Activated CD4-positive, alpha-beta T cell treated with anti-CD3 and anti-CD28 coated beads, Interleukin-2, amount 10 ng/mL, durations not matched to agents 24 days and 14 days (primary cell): ENCODE measurements at places on chromosomes 2 and 18.

DNA sequence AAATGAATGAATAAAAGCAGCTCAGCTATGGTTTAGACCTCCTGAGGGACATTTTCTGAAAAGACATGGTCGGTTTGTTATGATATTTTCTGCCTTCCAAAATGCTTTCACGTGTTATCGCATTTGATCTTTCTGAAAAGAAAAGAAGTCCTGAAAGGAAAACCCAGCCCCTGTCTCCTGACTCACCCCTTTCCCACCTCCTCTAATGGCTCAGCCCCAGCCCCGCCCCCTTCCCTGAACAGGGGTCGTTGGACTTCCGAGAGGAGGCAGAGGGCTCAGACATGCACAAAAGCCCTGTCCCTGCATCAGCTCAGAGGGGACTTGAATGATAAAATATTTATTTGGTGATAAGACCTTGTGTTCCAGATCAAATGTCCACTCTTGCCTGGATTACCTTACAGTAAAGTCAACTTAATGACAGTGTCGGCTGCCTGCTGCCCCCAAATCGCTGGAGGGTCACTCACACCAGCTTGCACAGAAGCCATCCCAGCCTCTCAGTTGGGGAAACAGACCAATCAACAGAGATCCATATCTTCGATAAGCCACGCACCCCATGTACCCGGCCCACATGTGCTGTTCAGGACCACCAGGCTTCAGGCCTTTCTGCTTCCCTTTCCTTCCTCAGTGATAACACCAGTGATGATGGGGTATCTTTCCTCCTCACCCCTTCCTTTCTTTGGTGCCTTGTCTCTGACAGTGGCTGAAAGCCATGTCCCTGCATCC is 69.6 kb downstream of the CLHC1 start:
- no peak overlapping the region for H3K27ac ChIP-seq
- no peaks in the 10 kb centered on the region for H3K27me3 ChIP-seq
- DNase-seq: no peak
- peaks cover 3% of the 10 kb centered on the region for H3K4me1 ChIP-seq

DNA sequence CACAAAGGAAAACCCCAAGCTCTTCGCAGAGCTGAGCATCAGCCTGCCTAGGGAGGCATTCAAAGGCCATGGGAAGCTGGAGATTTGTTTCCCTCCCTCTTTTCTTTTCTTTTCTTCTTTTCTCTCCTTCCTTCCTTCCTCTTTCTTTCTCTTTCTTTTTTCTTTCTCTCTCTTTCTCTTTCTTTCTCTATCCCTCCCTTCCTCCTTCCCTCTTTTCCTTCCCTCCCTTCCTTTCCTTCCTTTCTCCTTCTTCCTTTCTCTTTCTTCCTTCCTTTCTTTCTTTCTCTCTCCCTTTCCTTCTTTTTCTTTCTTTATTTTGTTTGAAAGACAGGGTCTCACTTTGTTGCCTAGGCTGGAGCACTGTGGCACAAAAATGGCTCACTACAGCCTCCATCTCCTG is 168.4 kb upstream of the ARL4C start:
- no peak overlapping the region for H3K4me3 ChIP-seq
- no peak overlapping the region for H3K27ac ChIP-seq
- no peaks in the 10 kb centered on the region for H3K27me3 ChIP-seq
- H3K4me1 ChIP-seq: no peaks in the 10 kb centered on the region
- no peaks in the 10 kb centered on the region for H3K36me3 ChIP-seq

DNA sequence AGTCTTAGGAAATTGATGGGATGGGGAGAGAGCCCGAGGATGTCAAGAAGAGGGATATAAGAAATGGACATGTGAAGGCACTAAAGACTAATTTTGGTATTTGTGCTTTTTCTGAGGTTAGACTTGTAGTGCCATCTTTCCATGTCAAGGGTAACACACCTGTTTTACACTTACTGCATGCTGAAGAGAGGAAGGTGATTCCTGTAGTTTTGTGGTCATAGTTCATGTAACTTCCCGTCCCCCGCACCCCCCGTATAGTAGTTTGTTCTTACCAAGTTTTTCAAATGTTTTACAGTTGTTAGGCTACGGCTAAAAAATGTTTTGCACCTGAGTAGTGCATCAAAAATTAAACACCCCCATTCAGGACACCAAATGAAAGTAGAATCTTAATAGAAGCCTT is 73.8 kb downstream of the CLIP4 start:
- H3K36me3 ChIP-seq: peaks cover 11% of the 10 kb centered on the region
- no peak for DNase-seq
- H3K4me3 ChIP-seq: no peak overlapping the region
- H3K27me3 ChIP-seq: no peaks in the 10 kb centered on the region
- no peaks in the 10 kb centered on the region for H3K4me1 ChIP-seq

GRCh38 chr2:192288295-192288694 is 93.6 kb upstream of the TMEFF2 start:
- no peaks in the 10 kb centered on the region for H3K27me3 ChIP-seq
- no peaks in the 10 kb centered on the region for H3K36me3 ChIP-seq
- no peak overlapping the region for H3K4me3 ChIP-seq
- H3K27ac ChIP-seq: no peak overlapping the region

- no peaks in the 10 kb centered on the region for H3K27me3 ChIP-seq
- H3K4me1 ChIP-seq: peaks cover 6% of the 10 kb centered on the region
- H3K36me3 ChIP-seq: peaks cover 11% of the 10 kb centered on the region
- peak overlapping the region; percentile 43 for H3K27ac ChIP-seq
Measured at GRCh38 chr2:230569298-230569697, 143.3 kb upstream of the CAB39 start.

- DNase-seq: no peak
- H3K27ac ChIP-seq: no peak overlapping the region
- H3K4me1 ChIP-seq: no peaks in the 10 kb centered on the region
- H3K4me3 ChIP-seq: no peak overlapping the region
Measured at GRCh38 chr2:6452702-6453481, 412.8 kb downstream of the CMPK2 start.

GRCh38 chr2:217331523-217332416 is 471.9 kb upstream of the TNP1 start:
- no peak for DNase-seq
- H3K4me1 ChIP-seq: no peaks in the 10 kb centered on the region
- H3K27me3 ChIP-seq: no peaks in the 10 kb centered on the region
- no peaks in the 10 kb centered on the region for H3K36me3 ChIP-seq

DNA sequence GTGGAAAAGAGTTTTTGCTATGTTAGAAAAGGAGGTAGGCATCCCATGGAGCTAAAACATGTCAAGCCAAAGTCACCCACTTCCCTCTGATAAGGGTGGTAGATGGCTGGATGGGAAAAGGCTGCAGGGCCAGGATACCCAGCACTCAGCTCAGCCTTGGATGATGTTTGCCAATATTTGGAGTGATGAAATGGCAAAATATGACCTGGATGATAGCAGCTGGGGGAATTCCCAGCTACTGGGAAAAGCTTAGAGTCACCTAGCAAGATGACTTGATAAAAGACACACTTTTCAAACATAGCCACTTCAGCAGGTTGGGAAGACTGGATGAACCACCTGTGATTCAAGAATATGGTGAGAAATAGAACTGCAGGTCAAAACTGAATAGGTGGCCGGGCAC is 10.1 kb downstream of the RFX8 start:
- no peak overlapping the region for H3K27ac ChIP-seq
- H3K36me3 ChIP-seq: peaks cover 14% of the 10 kb centered on the region
- no peak for DNase-seq

- no peak overlapping the region for H3K4me3 ChIP-seq
- peaks cover 3% of the 10 kb centered on the region for H3K27me3 ChIP-seq
- no peaks in the 10 kb centered on the region for H3K4me1 ChIP-seq
- H3K27ac ChIP-seq: no peak overlapping the region
Measured at GRCh38 chr2:96449174-96449573, 56.0 kb downstream of the NEURL3 start.

DNA sequence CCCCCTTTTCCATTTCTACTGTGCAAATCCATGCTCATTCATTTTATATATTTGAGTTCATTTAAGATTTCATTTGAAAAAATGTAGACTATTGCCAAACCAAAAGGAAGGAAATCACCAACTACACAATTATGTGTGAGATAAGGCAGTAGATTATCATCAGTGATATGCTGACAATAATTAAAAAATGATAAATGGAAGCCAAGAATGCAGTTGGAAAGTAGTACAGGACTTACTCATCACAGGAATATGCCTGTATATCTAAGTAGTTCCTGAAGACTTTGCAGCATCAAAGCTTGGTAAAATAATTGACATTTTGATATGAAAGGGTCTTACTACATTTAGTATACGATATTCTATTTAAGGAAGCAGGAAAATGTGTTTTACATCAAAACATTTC is 166.1 kb upstream of the OTX1 start:
- no peak overlapping the region for H3K4me3 ChIP-seq
- no peaks in the 10 kb centered on the region for H3K27me3 ChIP-seq
- H3K36me3 ChIP-seq: peaks cover 8% of the 10 kb centered on the region

DNA sequence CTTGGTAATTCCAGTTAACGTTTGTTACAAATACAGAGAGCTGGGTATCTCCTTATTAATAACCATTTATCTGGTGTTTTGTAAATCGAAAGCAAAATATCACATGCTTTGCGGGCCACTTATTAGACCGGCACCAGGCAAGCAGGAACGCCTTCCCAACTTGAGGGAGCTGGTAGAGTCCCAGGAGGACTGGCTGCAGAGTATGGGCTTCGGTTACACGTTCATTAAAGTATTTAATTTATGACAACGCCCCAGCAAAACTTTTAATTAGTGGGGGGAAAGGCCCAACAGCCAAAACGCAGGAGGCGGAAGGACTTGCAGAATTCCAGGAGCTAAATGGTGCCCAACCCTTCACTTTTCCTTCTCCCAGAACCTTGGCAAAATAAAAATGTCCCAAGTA is 3.7 kb downstream of the SMAD7 start:
- peak overlapping the region; percentile 93 for H3K4me3 ChIP-seq
- H3K27me3 ChIP-seq: no peaks in the 10 kb centered on the region
- no peak overlapping the region for H3K27ac ChIP-seq
- DNase-seq: no peak

GRCh38 chr2:45446016-45446415 is 165.1 kb downstream of the SRBD1 start:
- peaks cover 5% of the 10 kb centered on the region for H3K4me1 ChIP-seq
- H3K4me3 ChIP-seq: no peak overlapping the region
- H3K27ac ChIP-seq: no peak overlapping the region
- DNase-seq: no peak
- peaks cover 4% of the 10 kb centered on the region for H3K36me3 ChIP-seq

- H3K27me3 ChIP-seq: no peaks in the 10 kb centered on the region
- peaks cover 2% of the 10 kb centered on the region for H3K4me1 ChIP-seq
- H3K4me3 ChIP-seq: no peak overlapping the region
- H3K27ac ChIP-seq: no peak overlapping the region
Measured at GRCh38 chr2:11254100-11254536, 90.3 kb downstream of the ROCK2 start.

DNA sequence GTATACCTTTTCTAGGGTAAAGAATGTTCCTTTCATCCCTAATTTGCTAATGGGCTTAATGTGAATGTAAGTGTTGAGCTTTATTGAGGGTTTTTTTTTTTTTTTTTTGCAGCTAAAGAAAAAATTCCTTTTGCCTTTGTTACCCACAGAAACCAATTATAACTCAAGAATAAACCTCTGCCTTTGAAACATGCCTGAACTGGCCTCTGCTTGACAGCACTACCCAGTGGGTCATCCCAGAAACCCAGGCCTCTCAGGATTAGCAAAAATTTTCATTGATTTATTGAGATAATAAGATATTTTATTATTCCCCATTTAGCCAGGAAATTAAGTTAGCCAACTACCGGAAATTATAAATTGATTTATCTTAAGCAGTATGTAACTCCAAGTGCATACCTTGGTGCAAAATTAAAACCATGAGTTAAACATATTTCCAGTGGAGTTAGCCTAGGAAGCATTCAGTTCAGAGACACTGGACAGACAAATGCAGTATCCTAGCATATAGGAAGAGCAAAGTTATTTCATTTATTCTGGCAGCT is 67.0 kb upstream of the RASGRP3 start:
- no peaks in the 10 kb centered on the region for H3K36me3 ChIP-seq
- peaks cover 11% of the 10 kb centered on the region for H3K27me3 ChIP-seq
- H3K4me3 ChIP-seq: no peak overlapping the region
- no peaks in the 10 kb centered on the region for H3K4me1 ChIP-seq
- DNase-seq: no peak

DNA sequence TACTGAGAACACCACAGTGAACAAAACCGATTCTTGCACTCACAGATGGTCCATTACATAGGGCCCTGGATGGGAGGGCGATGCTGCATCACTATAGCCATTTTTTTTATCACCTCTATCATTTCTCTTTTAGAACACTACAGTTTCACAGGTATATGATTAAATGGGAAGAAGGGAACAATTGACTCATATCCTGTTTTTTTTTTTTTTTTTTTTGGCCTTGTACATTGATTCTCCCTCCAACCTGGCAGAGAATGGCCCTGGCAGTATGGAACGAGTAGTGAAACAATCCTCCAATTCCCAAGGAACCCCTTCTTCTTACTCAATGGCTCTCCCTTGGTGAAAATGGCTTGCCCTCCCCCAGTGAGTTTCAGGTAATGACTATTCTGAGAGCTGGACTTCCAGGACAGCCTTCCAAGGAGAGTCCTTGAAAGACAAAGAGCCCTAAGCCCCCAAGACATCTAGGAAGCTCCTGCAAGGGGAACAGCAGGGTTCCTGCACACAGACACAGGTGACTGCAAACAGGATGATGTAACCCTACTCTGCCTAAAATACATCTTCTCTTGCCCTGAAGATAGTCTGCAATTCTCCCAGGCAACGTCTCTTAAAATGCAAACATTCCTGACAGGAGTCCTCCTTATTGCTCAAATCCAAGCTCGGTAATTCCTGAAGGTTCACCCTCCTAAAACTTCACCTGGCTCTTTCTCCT is 405.4 kb downstream of the SETBP1 start:
- H3K27me3 ChIP-seq: no peaks in the 10 kb centered on the region
- no peak for DNase-seq
- H3K27ac ChIP-seq: no peak overlapping the region

DNA sequence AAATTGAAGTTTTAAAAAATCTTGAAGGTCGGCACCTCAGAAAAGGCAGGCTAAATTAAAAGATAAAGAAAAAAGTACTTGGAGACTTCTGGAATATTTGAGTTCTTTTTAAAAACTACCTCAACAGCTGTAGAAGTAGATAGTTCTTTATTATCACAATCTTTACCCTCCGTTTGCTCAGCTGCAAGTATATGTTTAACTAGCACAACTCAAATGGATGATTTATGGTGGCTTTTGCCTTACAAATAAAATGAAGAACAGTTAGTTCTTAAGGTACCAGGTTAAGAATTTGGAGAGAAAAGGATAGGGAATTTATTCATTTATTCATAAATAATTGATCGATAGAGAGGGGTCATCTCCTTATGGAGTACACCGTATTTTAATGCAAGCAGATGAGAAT is 237.6 kb upstream of the FOSL2 start:
- peaks cover 29% of the 10 kb centered on the region for H3K36me3 ChIP-seq
- no peak for DNase-seq
- H3K27me3 ChIP-seq: no peaks in the 10 kb centered on the region
- no peak overlapping the region for H3K27ac ChIP-seq
- H3K4me3 ChIP-seq: no peak overlapping the region

DNA sequence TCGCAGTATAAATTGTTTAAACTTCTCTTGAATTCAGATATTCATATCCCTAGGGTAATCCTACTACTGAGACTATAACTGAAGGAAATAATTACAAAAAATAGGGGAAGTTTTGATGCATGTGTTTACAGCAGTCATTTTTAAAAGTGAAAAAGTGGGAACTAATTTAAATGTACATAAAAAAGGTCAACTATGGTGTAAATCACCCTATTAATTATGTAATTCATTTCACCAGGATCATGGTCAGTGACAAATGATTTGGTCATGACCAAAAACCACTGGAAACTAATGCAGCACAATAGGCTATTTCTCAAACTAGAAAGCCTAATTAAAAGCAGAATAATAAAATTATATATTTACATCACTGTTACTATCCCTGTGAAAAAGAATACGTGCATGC is 5.0 kb upstream of the CNGA3 start:
- H3K27ac ChIP-seq: no peak overlapping the region
- H3K27me3 ChIP-seq: peaks cover 30% of the 10 kb centered on the region
- H3K4me3 ChIP-seq: no peak overlapping the region
- no peaks in the 10 kb centered on the region for H3K4me1 ChIP-seq
- H3K36me3 ChIP-seq: no peaks in the 10 kb centered on the region
